NCI-H524 treated with DMSO at 0.1 percent for 48 hours (cell line): ENCODE measurements at places on chromosomes 7 and 10.

DNA sequence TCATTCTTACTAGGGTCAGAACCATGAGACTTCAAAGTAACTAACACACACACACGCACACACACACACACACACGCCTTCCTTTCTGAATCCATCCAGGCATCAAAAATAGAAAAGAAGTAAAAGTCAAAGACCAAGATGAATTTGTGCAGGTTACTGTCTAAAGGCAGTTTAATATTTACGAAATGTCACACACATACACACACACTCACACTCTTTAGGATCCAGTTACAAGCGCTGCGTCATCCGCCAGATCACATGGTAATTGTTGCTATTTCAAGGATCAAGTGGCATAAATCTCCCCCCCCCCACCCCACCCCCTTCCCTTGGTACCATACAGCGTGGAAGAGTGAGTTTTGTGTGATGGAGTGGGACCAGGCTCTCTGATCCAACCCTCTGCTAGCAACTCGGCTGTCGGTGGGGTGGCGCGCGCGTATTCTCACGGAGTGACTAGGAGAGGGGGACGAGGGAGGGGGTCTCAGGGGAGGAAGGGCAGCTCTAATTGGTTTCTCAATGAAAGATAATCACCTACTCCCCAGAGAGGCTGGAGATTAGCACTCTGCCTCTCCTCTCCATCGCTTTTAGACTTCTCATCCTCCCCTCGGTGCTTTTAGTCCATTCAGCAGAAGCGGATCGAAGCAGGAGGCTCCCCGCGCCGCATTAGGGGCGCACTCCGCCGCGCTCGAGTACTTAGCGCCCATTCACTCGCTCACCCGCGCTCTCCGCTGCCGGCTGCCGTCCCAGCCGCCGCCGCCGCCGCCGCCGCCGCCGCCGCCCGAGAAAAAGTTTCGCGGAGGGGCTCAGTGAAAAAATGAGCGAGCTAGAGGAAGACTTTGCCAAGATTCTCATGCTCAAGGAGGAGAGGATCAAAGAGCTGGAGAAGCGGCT lies 83.5 kb upstream of the PRKG1 start:
- DNase-seq = peak; percentile 22

GRCh38 chr10:122782911-122783310 lies 62.7 kb downstream of the CUZD1 start:
- DNase-seq = no peak

- peak; percentile 71 for DNase-seq
These were observed 73.0 kb downstream of the UBE3C start for GRCh38 chr7:157211690-157212089.

GRCh38 chr7:44398511-44398911 lies 73.1 kb upstream of the CAMK2B start:
- DNase-seq = no peak

DNA sequence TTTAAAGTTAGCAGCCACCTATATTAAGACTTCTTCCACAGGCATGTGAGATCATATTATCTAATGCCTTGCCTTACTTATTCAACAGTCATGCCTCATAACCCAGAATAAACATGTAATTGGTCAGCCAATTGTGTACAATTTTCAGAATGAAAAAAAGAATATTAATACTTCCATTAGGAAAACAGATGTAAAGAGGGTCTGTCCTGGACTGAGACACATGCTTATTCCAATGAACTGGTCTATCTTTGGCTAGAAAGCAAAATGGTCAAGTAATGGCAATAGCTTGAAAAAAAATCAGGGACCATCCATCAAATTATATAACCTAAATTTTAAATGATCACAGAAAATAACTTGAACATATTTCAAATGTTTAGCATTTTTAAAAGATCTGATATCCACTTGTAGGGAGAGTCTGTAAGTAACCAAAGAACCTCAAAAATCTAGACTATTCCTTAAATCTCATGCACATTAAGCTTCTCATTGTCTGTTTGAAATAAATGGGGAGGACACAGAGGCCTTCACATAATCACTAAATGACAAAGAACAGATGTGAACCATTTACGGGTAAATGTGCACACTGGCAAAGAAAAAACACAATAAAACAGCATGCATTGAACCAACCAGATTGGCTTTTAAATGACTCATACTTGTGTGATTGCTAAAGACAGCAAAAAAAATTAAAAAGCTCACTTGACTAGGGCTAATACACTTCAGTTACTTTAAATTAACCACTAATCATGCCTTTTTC lies 568.8 kb upstream of the PCDH15 start:
- no peak for DNase-seq
